M059J (cell line): ENCODE measurements at places on chromosomes 11 and 22. TPM values are rescaled to one million over a fixed set of nuclear protein-coding genes. Genes with fewer than 3 reads are reported as not detected.

The MPZL3 gene
- total RNA-seq, result 5.7 and 8.7 TPM in 2 replicates

The BLID gene
- total RNA-seq, result 0.39 and 0.74 TPM in 2 replicates

The APOL6 gene
- total RNA-seq, result 22.2 and 25.8 TPM in 2 replicates

The BIK gene
- 0.86 and 1.1 TPM in 2 replicates for total RNA-seq

The TRIM49 gene
- not detected in 2 replicates for total RNA-seq

The ADORA2A gene
- total RNA-seq, result 2.7 and 5.2 TPM in 2 replicates
